Fibroblast of skin of left quadriceps (primary cell): ENCODE measurements at places on chromosomes 2 and 18.
A peak's percentile ranks its signal among the peaks of the same experiment; 100 is the strongest.

DNA sequence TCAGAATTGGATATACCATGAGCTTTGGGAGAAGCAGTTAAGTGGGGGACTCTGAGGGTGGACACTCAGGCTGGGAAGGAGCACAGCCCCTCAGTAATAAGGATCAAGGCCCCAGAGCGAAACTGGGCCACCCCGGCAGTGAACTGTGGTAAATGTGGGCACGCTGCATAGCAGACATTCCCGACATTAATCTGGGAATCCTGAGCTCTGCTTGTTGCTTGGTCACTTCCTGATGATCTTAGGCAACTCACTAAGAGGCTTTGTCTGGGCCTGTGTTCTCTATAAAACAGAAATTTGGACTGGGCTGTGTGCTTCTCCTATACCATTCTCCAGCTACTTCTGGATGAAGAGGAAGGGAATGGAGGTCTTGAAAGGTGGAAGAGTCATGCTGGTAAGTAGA is 4.8 kb downstream of the TGFBRAP1 start:
- peak; percentile 53 for DNase-seq

- DNase-seq = no peak
Observed at GRCh38 chr2:111659361-111660333, 224.3 kb downstream of the ANAPC1 start.

GRCh38 chr2:79627237-79627636 is 114.4 kb downstream of the CTNNA2 start:
- DNase-seq = no peak

- DNase-seq = no peak
Observed at GRCh38 chr2:43948370-43948769, 47.4 kb downstream of the LRPPRC start.

DNA sequence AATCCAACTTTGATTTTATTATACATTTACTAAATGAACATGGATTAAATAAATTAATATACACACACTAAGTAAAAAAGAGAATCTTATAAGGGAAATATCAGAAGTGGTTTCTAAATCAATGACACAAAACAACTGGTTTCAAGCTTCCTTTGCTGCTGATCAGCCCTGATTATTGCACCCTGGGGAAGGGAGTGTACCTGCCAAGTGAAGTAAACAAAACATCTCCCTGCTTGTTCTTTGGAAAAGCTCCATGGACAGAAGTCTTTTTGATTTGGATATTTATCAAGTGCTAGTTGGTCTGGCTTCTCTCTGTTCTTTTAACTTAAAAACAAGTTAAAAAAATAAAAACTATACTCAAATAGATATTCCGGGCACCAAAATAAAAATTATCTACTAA is 190.1 kb downstream of the PDE11A start:
- DNase-seq = no peak

DNA sequence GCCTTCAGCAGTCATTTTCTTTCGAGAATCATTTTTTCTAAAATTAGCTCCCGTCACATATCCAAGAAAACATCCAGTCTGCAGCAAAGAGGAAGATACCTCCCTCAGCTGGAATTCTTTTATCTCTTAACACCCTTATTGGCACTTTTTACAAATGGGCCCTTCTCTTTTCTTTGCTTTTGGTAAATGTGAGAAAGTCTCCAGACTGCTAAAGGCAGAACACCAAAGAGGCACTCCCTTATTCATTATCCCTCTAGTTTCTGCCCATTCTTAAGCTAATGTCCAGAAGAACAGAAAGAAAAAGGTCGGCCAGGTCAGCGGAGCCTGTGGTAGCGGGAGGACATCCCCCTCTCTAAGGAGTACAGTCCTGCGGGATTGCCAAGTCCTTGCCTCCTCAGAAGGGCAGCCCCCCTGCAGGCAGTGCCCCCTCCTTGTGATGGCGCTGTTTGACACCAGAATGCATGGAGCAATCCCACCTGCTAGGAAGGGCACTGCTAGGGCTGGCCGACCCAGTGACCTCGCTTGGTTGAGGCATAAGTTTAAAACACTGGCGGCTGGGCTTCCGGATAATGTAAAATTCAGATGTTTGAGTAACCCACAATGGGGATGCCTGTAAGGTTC is 34.0 kb downstream of the ST6GAL2 start:
- no peak for DNase-seq

DNA sequence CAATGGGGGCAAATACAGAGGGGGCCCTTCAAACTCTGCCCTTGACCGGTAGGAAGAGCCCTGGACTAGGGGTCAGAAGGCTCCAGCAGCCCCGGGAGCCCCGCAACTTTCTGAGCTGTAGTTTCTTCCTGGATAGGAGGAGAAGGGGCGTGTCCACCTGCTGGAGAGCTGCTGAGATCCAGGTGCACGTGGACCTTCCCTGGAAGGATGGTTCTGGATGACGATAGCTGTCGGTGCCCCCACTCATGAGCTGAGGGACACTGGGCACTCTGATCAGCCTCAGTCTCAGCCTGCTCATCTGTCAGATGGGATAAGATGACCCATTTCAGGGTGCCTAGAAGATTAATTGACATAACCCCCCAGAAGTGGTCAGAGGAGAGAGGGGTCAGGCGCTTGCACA is 125.2 kb upstream of the HDAC4 start:
- DNase-seq = no peak

GRCh38 chr2:28975671-28976070 is 5.4 kb upstream of the TOGARAM2 start:
- DNase-seq = no peak

- DNase-seq = no peak
Observed at GRCh38 chr18:22609642-22610041, 191.9 kb upstream of the CTAGE1 start.

DNA sequence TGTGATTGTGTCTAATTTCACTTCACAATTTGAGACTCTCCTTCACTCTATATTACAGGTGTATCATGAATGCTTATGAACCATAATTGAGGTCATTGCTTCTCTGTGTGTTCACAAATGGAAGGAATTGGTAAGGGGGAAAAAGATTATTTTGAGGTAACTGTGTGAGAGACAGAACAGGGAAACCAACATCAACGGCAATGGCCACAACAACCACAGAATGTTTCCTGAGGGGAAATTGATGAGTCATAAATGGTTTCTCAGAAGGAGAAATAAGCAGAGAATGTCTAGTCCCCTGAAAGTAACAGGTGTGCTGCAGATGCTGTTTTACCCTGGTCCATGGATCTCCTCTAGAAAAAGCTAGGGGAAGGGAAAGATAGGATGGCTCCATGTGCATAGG is 361.2 kb upstream of the GALNT5 start:
- peak; percentile 23 for DNase-seq
